Panc1 (cell line): ENCODE measurements at places on chromosomes 5 and 9.

DNA sequence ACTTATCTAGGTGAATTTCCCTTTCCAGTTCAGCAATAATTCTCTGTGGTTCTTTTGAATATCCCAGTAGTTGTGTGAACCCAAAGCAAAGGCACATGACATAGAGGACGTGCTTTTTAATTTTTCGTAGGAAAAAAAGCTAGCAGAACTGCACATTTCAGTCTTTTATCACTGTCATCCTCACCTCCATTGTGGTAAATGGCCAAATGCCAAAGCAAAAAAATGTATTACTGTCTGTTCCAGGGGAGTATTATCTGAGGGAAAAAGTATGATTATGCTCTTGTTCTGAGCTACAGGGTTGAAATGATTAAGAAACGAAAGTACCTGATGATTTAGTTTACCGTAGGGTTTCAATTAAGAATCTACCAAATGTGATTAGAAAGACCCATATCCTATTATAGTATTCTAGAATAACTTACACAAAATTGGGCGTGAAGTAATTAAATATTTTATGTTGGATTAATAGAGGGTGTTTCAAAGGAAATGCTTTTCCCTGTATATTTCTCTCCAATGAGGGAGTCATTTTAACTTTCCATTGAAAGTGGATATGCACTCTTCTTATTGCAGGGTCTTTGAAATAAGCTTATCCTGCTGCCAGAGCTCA lies 62.7 kb downstream of the CAVIN4 start:
- DNase-seq = no peak

DNA sequence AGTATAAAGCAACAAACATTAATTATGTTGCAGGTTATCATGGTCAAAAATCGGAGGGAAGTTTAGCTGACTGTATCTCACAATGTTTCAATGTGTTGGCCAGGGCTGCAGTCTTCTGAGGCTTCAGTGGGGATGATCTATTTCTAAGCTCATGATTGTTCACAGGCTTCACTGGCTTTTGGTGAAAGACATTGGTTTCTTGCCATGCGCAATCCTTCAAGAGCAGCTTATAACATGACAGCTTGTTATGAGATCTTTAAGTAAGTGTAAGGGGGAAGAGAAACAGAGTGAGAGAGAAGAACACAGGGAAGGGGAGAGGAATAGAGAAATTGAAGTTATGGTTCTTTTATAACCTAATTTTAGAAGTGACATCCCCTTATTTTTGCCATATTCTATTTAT lies 385.9 kb upstream of the CHD1 start:
- no peak for DNase-seq

DNA sequence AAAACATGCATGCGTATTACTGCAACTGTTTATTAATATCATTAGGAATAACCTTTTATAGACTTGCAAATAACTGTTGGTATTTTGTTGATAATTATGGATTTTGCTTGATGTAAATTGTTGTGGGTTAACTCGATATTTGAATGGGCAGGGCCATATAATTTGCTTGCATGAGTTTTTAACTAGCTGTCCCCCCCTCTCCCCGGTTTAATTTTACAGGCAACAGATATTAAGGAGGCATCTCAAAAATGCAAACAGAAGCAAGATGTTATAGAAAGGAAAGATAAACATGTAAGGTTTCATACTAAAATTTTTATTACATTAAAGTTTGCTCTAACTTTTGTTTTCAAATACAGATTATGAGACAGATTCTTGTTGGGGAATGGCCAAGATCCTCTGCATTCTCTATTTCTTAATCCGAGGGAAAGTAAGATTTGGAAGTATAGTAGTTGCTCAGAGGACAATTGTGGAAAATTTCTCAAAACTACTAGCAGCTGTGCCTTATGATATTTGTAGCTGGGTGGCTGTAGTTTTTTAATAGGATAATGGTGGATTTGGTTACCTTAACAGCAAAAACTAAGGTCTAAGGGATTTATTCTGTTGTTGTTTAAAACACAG lies 27.3 kb downstream of the SMC5 start:
- no peak for DNase-seq

GRCh38 chr9:70117835-70118319 lies 74.2 kb downstream of the MAMDC2 start:
- no peak for DNase-seq

DNA sequence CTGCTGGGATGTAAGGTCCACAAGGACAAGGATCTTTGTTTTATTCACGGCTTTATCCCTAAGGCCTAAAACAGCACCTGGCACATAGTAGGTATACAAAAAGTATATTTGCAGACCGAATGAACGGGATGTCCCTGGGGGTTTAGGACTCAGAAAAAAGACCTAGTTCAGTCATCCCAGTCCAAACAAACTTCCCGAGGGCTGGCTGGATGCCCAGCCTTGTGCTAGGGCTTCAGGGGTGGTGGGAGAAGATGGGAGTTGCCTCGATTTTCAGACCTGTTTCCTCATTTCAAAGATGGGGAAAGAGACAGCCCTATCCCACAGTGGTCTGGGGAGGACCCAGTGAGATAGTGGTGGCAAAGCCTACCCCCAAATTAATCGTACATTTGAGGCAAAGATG lies 3.0 kb upstream of the PROB1 start:
- DNase-seq = no peak

DNA sequence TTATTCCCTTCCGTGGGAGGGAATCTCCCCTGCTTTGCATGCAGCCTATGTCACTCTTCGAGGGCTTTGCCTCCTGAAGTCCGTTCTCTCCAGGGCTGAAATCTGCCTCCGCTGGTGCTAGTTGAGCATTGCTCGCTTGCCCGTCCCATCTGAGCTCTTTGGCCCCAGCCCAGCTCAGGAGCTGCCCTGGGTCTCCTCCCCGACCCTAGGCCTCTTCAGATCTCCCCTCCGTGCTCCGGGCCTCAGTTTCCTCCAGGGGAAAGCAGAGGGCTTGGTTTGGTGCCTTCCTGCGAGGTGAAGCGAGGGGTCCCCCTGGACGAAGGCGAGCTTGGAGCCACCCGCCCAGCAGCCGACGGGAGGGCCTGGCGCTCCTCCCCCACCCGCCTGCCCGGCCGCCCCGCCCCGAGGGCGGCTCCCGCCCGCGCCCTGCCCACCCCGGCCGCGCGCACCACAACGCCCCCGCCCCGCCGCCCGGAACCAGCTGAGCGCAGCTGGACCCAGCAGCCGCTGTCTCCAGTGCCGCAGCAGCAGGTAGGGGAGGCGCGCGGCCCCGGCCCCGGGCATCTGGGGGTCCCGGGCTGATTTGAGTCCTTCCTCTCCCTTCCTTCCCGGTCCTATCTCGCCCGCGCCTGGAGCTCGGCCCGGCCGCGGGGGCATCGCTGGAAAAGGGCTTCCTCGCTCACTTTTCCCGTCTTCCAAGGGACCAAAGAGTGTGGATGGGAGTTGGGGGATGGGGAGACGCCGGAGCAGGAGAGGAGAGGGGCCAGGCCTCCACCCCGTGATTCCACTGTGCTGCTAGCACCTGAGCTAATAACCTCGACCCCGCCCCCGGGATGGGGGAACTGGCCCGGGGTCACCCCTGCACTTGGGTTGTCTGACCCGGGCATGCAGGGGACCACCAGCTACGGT lies at the start of gene GSN:
TSS of gene GSN (plus strand) at position 474 of the 909 bp plus-strand sequence. CDS start 33,810 bp downstream, outside the sequence.
- no peak for DNase-seq
